Activated CD4-positive, alpha-beta T cell treated with anti-CD3 and anti-CD28 coated beads for 1 hour (primary cell): ENCODE measurements at places on chromosomes 7 and 10.

GRCh38 chr10:91907033-91907594 lies 2.2 kb downstream of the FGFBP3 start:
- no peak for DNase-seq

- DNase-seq: no peak
Measured at GRCh38 chr7:93592588-93593266, 18.2 kb upstream of the CALCR start.

GRCh38 chr7:103071000-103071399 lies 3.6 kb downstream of the FBXL13 start:
- DNase-seq: no peak

- no peak for DNase-seq
Measured at GRCh38 chr10:24054421-24054820, 154.5 kb upstream of the KIAA1217 start.

- no peak for DNase-seq
Measured at GRCh38 chr10:102620138-102620590, 24.1 kb upstream of the TRIM8 start.

DNA sequence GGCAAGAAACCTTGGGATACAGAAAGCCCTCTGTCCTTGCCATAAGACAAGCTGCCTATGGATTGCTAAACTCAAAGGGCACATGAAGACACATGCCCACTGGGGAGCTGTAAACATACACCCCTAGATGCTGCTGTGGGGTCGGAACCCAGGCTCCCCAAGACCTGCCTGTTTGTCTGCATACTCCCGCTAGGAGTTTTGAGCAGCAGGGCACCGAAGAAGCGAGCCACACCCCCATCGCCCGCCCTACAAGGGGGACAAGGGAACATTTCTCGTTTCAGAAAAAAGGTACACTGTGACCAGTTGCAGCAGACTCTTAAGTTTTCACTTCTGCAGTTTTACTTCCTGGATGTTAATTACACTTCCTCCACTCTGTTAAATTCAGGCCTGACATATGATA lies 680.2 kb upstream of the GHITM start:
- no peak for DNase-seq

DNA sequence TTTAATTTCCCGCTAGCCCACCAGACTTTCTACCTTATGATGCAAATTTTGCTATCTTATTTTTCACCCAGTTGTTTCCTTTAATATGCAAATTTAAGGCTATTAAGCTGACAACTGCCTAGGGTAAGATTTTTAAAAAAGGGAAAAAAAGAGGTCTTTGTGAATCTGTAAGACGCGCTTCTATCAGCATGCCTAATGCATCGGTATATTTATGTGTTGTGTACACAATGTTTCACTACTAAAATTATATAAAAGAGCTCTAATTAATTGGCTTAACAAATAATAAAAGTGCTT lies 386.6 kb downstream of the KIF20B start:
- DNase-seq: no peak

- DNase-seq: no peak
Measured at GRCh38 chr7:17472518-17472917, 174.1 kb downstream of the AHR start.

GRCh38 chr7:75981203-75981452 lies 13.3 kb downstream of the TMEM120A start:
- DNase-seq: no peak

- no peak for DNase-seq
Measured at GRCh38 chr10:77843264-77843663, 83.3 kb downstream of the DLG5 start.

GRCh38 chr10:96673318-96674099 lies 46.8 kb downstream of the PIK3AP1 start:
- DNase-seq: no peak

GRCh38 chr10:125132344-125132743 lies 28.0 kb downstream of the CTBP2 start:
- DNase-seq: no peak

- DNase-seq: no peak
Measured at GRCh38 chr7:114787556-114787955, 134.3 kb upstream of the MDFIC start.

DNA sequence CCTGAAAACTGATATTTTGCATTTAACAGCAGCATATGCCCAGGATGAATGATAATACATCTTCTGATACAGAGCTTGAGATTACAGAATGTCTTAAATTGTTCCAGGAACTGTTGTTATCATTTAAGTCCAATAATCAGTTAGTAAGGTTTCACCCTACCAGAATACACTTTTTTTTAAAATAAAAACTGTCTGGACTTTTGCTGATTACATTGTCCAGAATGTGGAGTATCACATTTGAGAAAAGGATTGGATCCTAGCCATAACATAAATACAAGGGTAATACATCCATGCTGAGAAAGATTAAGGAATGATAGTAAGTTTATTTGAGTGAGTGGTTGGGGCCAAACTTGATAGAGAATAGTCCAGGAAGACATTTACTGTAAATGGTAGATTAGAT lies 71.0 kb downstream of the SEPTIN7 start:
- DNase-seq: no peak

DNA sequence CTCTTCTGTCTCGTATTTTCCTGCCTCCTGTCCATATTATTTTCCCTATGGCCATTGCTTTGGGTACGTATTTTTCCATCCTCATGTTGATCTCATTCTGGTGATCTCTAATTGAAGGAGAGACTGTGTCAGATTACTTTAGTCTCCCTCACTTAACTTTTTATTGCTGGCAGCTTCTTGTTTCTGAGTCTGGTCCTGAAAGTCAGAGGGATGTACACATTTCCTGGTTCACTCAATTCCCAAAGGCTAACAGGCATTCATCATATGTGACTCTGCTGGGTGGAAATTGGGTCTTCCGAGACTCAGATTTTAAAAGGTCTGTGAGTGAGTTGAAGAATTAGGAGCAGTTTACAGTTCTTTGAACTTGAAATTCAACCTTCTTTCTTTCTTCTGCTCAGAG lies 10.9 kb downstream of the UMAD1 start:
- DNase-seq: no peak

- no peak for DNase-seq
Measured at GRCh38 chr10:15369256-15370211, 1.6 kb downstream of the FAM171A1 start.

- DNase-seq: no peak
Measured at GRCh38 chr7:78734626-78735025, 718.8 kb downstream of the MAGI2 start.
